NCI-H446 treated with DMSO at 0.1 percent for 48 hours (cell line): ENCODE measurements at places on chromosomes 7 and 10.

- no peak for DNase-seq
These were observed 5.4 kb upstream of the TNS3 start for GRCh38 chr7:47587351-47587750.

- no peak for DNase-seq
These were observed 37.4 kb upstream of the CALD1 start for GRCh38 chr7:134741907-134742635.

DNA sequence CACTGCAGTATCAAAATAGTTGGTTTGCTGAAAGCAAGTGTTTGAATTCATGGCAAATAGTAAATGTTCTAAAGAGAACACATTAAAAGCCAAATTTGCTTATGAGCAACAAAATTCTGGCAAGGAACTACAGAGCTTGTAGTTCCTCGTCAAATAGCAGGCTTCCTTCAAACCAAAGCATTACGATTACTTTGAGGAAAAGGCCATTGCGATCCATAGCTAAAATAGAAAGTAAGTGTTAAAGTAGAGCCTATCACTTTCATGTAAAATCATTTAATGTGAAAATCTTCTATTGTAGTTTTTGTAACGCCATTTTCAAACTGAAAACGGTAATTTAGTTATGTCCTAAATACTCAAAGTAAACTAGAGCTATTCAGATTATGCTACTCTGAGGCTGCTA is 20.1 kb downstream of the CACNA2D1 start:
- no peak for DNase-seq

DNA sequence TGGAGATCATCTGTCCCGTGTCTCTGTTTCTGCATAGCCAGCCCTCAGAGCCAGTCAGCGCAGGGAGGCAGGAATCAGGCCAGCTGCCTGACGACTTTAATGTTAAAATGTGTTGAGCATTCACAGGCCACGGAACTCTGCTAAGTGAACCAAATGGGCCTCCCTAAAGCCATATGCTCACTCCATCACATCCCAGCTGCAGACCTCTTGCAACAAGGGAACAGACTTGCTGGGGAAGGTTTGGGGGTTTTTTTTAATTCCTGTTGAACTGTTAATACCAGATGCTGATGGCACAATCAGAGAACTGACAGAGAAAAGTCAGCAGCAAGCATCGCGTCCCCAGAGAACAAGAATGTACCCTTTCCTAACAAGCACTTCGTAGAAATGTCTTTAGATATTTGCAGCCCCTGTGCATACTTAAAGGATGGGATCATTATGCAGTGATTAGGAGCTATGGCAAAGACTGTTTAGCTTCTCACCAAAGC is 900.4 kb upstream of the AUTS2 start:
- DNase-seq: no peak

- no peak for DNase-seq
These were observed 13.4 kb upstream of the CARD11 start for GRCh38 chr7:3057066-3057420.

DNA sequence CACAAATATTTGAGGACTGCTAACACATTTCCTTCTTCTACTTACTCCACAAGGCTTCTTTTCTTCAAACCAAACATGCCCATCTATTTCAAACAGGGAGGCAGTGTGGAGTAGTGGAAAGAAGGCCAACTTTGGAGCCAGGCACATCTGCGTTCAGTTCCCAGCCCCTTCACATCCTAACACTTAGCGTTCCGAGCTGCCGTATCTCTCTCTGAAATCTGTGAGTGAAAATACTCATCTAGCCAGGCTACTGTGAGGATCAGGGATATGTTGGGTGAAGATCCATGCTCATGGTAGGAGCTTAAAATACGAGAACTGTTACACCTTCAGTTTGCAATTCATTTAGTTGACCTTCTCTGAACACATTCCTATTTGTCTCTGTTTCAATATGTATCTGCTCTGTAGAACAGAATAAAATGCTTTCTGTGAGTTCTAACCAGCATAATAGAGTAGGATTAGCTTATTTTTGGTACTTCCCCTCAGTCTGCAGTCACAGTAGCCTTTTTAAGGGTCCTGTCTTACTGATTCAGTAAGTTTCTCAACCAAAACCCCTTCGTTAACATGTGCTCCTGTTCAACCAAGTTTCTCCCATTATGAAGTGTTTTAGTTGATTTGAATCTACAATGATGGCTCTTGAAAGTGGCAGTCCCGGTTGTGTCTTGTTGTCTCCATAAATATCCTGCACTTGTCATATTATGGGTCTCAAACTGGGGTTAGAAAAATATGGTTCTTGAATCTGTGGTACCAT is 3.3 kb upstream of the MEST start:
- no peak for DNase-seq

GRCh38 chr10:77103213-77103612 is 534.4 kb downstream of the KCNMA1 start:
- no peak for DNase-seq

- DNase-seq: no peak
These were observed 142.1 kb downstream of the GRID1 start for GRCh38 chr10:86224354-86225102.

DNA sequence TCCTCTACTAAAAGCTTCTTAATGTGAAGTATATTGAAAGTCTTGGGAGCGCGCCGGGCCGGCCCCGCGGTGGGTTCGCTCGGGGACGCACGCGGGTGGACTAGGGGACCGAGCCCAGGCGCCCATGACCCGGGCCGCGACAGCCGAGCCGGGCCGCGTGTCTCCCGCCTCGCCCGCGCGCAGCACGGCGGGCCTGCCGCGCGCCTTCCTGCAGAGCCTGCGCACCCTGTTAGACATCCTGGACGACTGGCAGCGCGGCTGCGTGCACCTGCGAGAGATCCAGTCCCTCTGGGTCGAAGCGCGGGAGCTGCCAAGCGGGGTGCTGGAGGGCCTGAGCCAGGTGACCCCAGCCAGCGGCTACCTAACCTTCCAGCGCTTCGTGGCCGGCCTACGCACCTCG is 25.4 kb upstream of the ZNF735 start:
- no peak for DNase-seq

GRCh38 chr7:131031099-131031868 is 296.4 kb upstream of the MKLN1 start:
- DNase-seq: no peak

- no peak for DNase-seq
These were observed 78.7 kb downstream of the ZFAND4 start for GRCh38 chr10:45593938-45594275.

DNA sequence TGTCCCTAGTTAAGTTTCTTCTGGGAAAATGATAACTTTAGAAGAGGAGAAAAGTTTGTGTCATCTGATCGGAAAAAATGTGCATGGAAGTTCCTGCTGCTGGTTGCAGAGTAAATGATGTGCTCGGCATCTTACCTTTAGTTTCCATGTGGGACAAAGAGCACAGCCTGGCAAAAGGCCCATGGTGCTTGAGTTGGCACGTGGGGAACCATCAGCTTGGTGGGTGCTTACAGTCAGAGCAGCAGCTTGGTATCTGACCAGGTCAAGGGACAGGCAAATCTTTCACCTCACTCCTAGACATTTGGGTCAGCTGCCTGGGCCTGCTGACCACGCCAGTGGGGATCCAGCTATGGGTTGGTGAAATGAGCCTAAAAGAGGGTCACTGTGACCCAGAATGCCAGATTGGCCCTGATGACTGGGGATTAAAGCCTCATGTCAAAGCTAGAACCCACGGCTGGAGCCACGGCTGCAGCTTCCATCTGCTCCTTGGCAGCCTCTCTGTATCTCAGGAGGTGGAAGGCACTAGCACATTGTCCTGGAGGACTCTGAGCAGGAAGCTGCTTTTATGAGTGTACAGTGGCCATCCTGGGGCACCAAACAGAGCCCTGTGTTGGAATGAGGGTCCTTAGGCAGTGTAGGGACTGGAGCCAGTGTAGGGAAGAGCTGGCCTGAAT is 24.7 kb downstream of the VWC2 start:
- peak; percentile 23 for DNase-seq

GRCh38 chr7:39133088-39133487 is 155.4 kb downstream of the POU6F2 start:
- no peak for DNase-seq

GRCh38 chr7:52682993-52683392 is 352.4 kb upstream of the POM121L12 start:
- no peak for DNase-seq

DNA sequence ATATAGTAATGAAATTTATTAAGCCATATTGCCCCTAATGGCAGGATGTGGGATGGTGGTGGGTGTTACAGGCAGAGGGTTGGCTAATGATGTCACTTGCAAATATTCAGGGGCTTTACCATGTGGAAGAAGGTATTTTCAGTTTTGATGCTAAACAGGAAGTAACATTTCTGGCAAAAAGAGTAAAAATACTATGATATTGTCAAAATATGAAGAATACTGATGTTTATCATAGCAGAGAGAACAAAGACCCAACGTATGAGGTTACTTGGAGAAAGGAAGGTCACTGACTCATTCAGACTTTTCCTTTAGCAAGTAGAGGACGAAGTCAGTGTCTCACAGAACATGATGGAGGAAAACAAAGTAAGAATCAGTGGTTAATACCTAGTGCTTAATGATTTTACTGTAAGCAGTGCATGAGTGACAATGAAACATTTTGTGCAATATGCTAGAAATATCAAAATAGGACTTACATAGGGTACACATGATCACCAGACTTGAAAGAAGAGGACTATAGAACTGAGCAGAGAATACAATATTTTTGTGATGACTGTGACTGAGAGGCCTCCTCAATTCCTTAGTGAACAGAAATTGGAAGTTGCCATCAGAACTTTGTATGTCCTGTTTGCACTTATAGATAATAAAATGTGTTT is 89.7 kb upstream of the STEAP4 start:
- DNase-seq: no peak

DNA sequence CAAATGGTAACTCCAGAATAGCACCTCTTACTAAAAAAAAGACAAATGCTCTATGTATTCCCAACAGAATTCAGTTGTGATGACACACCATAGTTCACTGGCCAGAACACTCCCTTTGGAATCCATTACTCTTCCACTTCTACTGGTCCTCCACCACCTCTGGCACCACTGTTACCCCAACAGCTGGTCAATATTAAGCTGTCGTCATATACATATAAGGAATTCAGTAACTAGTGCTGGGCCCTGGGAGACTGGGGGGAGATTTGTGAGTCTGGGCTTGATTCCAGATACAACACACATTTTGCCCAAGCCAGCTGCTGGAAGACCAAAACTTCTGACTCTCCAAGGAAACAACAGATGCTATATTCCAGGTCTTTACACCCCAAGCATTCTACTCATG is 26.0 kb upstream of the ITGA8 start:
- peak; percentile 45 for DNase-seq

- DNase-seq: peak; percentile 59
These were observed 48.4 kb downstream of the UNC5B start for GRCh38 chr10:71260622-71261325.

DNA sequence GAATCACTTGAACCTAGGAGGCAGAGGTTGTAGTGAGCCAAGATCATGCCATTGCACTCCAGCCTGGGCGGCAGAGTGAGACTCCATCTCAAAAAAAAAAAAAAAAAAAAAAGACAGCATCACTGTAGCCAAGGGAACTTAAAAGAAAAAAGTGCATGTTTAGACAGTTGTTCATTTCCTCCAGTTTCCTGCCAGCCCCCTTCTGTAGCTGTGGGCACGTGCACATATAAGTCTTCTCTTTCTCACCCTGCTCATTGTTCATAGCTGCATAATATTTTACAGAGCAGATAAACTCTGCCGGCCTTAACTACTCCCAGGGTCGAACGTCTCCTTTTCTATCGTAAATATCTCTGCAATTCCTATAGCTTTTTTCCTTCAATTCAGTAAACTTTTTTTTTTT is 132.6 kb downstream of the LHPP start:
- DNase-seq: no peak

DNA sequence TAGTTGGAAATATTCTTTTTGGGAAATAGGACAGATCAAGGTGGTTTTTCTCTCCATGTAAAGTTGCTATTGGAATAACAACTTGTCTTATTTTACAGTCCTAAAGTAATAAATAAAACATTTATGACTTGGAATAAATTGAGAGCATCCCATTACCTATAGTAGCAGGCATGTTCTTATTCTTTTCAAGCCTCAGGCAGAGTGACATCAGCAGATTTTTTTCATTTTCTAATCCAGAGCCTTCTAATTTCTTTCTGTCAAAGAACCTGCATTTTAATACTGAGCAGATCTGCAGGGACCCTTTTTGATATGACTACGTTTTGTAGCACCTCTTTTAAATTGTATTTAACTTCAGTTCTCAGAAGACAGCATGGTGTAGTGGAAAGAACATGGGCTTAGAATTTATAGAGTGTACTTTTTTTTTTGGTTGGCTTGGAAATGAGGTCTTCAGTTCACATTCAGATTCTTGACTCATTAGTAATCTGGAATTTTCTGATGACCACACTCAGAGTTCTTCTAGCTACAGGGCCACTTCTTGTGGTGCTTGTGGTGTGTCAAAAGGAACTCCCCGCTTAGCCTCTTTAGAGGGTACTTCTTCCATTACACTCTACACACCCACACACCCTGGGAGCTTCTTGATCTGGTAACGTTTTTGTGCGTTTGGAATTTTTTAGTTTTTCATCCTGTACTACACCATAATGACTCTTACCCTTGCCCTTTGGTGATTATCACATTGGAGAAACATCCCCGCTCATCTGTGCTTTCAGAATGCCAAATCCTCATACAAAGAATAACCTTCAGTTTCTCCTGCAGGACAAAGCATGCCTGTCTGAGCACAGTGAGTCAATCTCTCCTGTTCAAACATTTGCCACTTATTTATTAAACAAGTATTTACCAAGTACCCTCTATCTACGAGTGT is 34.6 kb downstream of the AGK start:
- DNase-seq: no peak

- DNase-seq: no peak
These were observed 90.7 kb downstream of the MKI67 start for GRCh38 chr10:128035557-128035973.

DNA sequence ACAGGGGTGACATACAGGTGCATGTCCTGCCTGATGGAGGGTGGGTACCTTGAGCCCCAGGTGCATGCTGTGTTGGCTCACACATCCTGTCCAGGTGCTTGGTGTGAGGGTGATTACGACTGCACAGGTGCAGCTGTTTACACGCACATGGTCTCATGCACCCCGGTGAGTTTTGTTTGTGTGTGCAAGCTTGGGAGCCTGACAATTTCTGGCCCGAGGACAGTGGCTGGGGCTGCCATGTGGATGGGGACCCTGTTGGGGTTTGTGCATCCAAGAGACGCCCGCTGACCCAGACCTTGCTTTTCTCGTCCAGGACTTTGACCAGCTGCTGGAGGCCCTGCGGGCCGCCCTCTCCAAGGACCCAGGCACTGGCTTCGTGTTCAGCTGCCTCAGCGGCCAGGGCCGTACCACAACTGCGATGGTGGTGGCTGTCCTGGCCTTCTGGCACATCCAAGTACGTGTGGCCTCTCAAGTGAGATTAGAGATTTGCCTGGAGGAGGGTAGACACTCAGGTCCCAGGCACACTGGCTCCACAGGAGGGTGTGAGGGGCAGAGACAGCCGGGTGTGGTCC is 61.7 kb downstream of the PRF1 start:
- no peak for DNase-seq

DNA sequence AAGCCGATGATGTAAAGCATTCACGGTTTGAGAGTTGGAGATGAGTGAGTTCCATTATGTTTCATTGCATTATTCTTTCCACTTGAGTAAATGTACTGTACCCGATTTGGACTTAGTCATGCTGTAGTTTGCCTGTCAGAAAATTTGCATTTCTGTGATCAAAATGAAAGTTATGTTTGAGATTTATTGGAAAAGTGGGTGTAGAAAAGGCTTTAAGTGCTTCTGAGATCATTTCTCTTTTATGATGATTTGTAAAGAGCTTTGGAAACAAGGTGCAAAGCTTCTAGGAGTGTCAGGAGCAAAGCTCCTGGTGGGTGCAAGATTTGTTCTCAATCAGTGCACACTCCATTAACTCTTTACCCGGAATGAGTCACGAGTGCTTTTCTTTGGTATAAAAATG is 204.1 kb upstream of the POM121L12 start:
- no peak for DNase-seq

GRCh38 chr10:106711313-106711906 is 453.1 kb downstream of the SORCS1 start:
- no peak for DNase-seq
